ENCODE measurements at places on chromosomes 13 and 19.

GRCh38 chr19:40465025-40465556 is 454 bp downstream of the BLVRB start:
- DNase-seq = peak; percentile 50

GRCh38 chr19:17475541-17476115 is 5.3 kb downstream of the SLC27A1 start:
- no peak for DNase-seq

DNA sequence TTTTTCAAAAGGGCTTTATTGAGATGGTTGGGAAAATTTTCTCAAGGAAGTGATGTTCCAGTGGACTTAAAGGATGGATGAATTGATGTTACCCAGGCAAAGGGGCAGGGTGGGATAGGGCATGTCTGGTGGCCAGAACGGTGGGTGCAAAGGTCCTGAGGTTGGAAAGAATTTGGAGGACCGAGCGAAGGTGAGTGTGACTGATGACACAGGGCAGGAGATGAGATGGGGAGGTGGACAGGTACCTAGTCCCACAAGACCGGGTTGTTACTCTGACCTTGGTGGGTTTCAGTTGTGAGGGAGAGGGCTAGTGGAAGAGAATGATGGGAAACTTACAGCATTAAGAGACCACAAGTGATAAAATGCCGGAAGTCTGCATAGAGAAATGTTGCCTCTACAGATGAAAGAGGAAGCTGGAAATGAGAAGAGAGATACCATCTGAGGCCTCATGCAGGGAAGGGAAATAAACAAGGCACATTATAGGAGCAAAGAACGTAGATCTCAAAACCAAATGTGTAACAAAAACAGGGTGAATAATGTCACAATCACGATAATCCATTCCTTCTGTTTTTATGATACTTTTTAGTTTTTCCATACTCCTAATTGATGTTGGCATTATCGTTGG is 4.5 kb downstream of the ADGRE1 start:
- DNase-seq = no peak

GRCh38 chr19:29537181-29537580 is 11.4 kb downstream of the VSTM2B start:
- no peak for DNase-seq

- no peak for DNase-seq
Observed at GRCh38 chr19:28582796-28583195, 630.2 kb downstream of the UQCRFS1 start.

GRCh38 chr13:58782736-58783135 is 1151.2 kb downstream of the PCDH17 start:
- DNase-seq = no peak

DNA sequence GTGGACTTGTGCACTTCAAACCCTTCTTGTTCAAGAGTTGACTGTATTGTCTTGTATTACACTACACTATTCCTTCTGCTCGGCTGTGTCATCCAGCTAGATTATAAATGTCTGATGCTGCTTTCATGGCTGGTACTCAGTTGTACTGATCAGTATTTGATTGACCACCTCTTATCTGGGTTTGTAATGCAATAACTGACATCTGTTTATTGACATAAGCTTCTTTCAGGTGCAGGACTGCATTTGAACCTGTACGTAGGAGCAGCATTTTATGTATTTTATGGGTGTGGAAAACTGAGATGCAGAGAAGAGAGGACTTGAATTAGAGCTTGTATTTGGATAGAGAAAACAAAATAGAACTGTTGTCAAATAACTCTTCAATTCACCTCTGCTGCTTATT is 309.2 kb downstream of the FGF9 start:
- DNase-seq = peak; percentile 16

- DNase-seq = no peak
Observed at GRCh38 chr13:112137144-112137543, 70.2 kb downstream of the SOX1 start.

DNA sequence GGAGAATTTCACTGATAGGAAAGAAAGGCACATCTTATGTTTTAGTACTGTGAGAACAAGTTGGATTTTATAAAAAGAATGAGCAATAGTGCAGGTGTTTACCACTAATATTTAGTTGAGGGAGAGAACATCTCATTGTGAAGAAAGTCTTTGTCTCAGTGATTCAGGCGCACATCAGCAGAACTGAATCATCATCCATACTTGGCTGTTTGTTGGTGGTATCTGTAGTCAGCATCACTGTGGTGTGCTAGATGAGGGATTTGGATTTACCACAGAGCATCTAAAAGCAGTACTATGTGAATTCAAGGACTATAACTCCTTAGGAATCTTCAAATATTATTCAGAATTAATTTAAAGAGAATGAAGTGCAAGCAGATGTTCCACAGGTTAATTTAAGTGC is 1380.5 kb upstream of the ATXN8OS start:
- no peak for DNase-seq

GRCh38 chr19:39479916-39480315 is 722 bp upstream of the TIMM50 start:
- no peak for DNase-seq
